ENCODE measurements at places on chromosomes 6 and 20.

DNA sequence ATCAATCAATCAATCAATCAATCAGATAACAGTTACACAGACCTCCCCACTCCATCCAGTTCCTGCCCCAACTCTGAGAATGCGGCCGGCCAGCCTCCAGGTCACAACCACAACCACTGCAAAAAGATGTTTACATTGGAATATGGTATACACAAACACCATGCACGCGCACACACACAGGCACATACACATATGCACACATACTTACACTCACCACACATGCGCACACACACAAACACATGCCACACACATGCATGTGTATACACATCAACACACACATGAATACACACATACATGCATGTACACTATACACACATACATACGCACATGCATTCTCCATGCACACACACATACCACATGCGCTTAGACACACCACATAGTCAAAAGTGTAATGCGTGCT lies 131.1 kb downstream of the PXDC1 start:
- no peak for DNase-seq

GRCh38 chr6:45898941-45899682 lies 116.5 kb downstream of the CLIC5 start:
- DNase-seq, result no peak

- no peak for DNase-seq
These were observed 39.1 kb downstream of the VSTM2L start for GRCh38 chr20:37941992-37942391.

DNA sequence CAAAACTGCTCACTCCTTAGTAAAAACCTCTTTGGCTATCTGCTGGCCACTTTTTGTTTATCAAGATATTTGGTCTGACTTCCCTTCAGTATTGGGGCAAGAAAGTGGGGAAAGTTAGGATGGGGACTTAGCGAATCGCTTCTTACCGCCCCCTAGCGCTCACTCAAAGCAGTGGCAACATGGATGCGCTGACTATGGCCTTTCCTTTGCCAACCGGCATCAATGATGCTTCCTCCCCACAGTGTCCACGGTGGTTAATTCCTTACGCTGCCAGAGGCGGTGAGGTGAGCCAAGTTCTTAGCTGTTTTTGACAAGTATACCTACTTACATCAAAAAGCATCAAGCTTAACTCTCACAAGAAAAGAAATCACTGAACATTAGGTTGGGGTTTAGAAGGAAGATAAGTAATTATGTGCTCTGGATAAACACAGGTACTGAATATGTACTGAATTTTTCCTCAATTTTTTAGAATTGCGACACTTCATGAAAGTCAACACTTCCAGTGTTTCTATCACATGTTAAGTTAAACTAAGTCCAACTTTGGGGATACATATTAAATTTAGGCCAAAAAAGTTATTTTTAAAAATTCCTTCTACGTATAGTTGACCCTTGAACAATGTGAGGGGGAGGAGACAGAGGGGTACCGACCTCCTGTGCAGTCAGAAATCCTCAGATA lies 86.7 kb downstream of the GMDS start:
- no peak for DNase-seq

- DNase-seq, result no peak
These were observed 128.2 kb downstream of the GPX5 start for GRCh38 chr6:28653876-28654275.

DNA sequence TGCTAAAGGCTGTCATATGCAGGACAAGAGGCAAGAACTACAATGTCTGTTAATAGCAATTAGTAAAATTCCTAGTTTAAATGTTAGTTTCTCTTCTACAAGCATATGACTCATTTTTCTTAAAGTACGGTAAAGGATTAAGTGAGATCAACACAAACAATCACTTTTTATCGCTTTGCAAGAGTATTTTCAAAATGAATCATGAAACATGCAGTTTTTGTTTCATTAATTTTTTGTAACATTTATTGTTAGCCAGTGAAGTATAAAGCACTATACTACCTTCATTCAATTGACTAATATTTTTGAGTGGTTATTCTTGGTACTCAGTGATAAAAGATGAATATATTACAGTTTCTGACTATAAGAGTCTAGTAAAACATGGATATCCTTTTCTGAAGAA lies 138.6 kb downstream of the AHI1 start:
- DNase-seq, result no peak

DNA sequence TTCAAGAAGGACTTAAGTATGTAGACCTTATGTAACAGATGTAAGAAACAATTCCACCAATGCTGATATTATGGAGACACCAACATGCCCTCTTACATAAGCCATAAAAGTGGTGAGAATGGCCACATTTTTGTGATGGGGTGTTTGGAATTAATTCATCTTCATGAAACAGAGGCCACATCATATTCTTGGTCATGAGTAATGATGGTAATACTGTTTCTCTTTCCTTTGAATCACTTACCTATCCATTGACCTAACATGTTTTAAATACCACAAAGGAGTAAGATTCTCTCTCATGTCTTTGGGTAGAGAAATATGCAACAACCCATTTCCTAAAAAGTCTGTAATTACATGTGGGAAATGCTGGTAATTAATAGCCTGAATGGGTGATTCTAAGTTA lies 545.4 kb upstream of the FLRT3 start:
- no peak for DNase-seq

DNA sequence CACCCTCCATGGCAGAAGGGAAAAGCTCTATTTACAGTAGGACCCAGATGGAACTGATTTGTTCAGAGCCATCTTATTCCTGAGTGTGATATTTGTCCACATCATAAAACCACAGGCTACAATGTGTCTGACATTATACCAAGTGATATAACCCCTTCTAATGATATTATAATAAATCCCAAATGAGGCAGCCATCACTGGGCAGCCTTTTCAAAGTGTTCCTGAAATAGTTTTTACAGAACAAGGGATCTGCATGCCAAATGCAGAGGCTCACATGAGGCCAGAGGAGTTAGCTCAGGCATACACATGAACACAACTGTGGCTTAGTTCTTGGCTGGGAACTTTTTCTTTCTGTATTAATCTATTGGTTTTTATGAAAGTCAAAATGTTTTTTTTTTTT lies 207.7 kb downstream of the MAFB start:
- DNase-seq, result no peak

GRCh38 chr6:3499603-3500002 lies 42.8 kb upstream of the SLC22A23 start:
- no peak for DNase-seq

DNA sequence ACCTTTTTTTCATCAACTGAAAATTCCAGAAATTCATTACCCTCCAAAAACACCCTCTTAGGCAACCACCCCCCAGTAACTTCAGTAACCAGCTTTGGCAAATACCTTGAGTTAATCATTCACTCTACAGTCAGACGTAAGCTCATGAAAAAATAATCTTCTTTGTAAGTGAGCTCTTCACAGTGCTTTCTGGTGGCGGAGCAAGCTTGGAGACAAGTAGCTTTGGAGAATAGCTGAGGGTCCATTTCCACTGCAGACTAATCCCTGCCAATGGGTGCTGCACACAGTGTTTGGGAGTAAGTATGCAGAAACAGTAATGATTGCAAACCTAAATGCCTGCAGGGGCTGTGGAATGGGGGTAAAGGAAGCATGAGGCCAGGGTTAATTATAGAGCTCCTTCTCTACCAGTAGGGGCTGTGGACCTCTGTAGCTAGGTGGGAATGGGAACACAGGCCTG lies 56.8 kb upstream of the HINT3 start:
- DNase-seq, result no peak

DNA sequence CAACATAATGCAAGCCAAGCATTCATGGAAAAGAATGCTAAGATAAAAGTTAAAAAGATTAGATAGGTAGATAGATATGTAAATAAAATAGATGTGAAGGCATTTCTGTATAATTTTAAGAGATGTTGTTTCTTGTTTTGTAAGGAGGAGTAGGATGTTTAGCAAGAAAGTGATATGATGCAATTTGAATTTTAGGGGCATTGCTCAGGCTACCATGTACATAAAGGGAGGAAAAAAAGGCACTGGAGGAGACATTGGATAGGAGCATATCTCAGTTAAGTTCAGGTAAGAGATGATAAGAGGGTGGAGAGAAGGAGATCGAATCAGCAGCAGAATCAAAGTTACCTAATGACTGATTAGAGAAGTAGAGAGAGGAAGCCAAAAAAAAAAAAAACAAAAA lies 194.7 kb downstream of the TENT5A start:
- no peak for DNase-seq

GRCh38 chr6:32668226-32668747 lies 1.8 kb upstream of the HLA-DQB1 start:
- DNase-seq, result no peak

GRCh38 chr6:29227235-29227634 lies 56.5 kb downstream of the OR2J2 start:
- no peak for DNase-seq

DNA sequence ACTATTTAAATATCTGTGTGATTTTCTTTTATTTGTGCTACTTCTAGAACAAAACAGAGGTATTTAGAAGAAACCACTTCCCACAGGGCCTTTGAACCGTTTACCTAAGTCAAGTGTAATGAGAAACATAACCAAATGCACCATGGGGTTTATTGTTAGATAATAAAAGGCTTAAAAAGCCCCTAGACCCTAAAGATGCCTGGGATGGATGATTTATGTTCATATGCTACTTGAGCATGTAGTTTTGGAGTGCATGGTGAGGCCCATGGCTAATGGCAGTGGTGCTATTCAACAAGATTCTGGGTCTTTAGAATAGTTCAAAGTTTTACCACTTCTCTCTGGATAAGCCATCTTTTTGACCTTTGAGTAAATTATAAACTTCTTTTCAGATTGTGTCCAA lies 65.9 kb downstream of the MTHFD1L start:
- no peak for DNase-seq

DNA sequence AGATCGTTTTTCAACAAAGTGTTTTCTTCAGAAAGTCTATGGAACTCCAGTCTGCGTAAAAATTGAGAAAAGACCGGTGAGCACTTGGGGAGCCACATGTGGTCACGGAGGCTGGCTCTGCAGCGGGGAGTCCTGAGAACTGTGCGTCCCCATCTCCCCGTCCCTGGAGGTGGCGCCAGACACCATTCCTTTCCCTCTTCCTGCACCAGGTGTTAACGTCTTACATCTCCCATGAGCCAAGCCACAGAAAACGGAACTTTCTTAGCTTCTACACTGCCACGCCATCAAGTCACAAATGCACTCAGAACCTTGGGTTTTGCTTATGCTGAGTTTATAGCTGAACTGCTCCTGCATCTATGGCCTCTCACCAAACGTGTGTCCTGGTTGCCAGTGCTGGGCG lies 62.6 kb downstream of the GINS1 start:
- DNase-seq, result no peak

DNA sequence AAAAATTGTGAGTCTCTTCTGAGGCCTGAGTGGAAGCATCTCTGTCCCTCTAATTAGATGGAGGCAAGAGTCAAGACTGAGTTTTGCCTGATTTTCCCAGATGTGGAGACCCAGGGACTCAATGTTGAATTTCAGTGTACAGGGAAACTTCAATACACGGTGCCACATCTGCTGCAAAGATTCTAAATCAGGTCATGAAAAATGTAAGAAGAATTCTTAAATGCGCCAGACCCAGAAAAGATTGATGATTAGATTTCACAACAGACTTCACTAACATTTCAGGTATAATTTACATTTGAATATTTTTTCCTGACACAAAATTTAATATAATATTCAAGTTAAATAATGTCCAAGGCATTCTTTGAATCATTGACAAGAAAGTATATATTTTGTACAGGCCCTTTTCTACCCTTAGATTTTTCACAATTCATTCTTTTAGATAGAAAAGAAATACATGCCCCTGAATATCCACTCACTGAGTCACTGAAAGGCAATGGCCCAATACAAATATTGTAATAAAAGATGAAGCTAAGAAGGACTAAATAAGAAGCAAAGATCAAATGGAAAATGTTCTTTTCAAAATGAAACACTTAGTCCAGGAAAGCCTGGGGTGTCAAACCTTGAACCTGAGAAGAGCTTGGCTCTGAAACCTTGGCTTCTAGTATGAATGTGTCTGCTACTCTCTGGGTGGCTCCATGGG lies 18.2 kb upstream of the HDGFL1 start:
- DNase-seq, result no peak

DNA sequence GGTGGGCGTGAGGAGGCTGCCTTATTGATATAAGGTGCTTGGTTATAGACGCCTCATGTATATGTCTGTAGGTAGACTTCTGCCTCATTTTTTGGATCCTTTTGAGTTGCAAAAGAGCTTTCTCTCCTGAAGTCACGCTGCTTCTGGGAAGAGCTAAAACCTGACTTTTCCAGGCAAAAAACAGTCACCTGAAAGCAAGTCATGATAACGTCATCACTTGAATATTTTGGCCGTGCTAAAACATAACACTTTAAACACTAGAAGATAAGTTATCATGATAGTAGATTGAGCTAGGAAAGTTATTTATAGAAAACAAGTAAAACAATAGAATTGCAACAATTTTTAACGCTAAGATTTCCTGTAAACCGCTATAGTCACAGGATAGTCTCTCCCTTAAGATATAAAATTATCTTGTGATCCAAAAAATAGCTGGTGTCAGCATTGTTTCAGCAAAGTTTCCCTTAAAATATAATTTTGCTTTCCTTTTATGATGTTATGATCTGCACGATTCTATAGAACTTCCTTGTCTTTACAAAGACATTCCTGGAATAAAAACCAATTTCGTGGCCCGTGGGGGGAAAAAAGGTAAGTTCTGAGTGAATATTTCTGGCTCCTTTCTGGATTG lies 69.0 kb upstream of the AKAP12 start:
- DNase-seq, result no peak

DNA sequence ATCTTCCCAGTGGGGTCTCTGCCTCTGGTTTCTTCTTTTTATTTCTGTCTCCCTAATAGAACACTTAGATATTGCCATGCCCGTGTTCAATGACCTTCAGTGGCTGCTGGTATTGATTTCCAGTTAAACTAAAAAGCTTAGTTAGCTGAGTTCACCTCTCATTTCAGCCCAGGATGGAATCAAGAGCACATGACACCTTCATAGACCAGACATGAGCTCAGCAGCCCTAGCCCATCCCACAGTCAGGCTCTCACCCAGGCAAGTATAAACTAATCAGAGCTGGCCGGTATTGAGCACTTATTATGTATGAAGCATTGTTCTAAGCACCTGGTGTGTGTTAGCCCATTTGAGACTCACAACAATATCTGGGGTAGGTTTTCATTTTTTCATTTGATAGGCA lies 33.7 kb upstream of the PLEKHG1 start:
- no peak for DNase-seq

- peak; percentile 4 for DNase-seq
These were observed 175.2 kb downstream of the ZMYND8 start for GRCh38 chr20:47181056-47181862.
